ENCODE measurements at places on chromosomes 3 and 15.

- DNase-seq: no peak
Measured at GRCh38 chr3:81643721-81644120, 117.7 kb downstream of the GBE1 start.

- no peak for DNase-seq
Measured at GRCh38 chr3:31193871-31194270, 299.4 kb upstream of the GADL1 start.

DNA sequence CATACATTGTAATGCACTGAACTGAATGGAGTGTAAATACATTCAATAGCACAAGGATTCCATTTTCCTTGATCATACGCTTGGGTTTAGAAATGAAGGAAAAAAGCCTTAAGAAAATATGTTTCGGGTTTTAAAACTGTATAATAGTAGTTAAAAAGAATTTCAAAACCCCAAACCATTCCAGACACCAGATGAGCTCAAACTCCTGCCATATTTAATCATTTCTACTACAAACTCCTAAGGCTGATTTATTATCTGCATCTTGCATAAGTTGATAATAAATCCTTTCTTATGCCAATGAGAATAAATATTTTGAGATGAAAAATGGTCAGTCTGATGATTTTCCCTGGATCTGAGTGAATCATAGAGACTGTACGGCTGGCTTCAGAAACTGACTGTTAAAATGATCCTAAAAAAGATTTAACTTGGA lies 51.0 kb downstream of the NR1D2 start:
- DNase-seq: no peak

GRCh38 chr3:46383211-46383950 lies 12.6 kb downstream of the CCR5 start:
- no peak for DNase-seq

DNA sequence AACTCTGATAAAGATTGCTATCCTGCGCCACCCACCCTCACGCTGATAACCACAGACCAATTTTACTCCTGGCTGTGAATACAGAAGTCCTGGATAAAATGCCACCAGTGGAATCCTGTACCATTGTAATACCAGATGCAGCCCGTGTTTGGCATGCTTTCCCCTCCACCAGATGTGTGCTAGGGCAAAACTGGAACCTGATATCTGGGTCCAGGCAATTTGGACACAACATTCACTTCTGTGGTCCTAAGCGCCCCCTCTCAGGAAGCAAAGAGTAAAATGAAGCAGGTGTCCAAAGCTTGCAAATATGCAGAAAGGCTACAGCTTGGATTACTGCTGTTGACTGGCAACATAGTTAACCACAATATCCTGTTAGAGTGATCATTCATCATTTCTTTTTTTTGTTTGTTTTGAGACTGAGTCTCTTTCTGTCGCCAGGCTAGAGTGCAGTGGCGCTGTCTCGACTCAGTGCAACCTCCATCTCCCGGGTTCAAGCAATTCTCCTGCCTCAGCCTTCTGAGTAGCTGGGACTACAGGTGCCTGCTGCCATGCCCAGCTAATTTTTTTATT lies 32.8 kb downstream of the LOXL1 start:
- peak; percentile 65 for DNase-seq

DNA sequence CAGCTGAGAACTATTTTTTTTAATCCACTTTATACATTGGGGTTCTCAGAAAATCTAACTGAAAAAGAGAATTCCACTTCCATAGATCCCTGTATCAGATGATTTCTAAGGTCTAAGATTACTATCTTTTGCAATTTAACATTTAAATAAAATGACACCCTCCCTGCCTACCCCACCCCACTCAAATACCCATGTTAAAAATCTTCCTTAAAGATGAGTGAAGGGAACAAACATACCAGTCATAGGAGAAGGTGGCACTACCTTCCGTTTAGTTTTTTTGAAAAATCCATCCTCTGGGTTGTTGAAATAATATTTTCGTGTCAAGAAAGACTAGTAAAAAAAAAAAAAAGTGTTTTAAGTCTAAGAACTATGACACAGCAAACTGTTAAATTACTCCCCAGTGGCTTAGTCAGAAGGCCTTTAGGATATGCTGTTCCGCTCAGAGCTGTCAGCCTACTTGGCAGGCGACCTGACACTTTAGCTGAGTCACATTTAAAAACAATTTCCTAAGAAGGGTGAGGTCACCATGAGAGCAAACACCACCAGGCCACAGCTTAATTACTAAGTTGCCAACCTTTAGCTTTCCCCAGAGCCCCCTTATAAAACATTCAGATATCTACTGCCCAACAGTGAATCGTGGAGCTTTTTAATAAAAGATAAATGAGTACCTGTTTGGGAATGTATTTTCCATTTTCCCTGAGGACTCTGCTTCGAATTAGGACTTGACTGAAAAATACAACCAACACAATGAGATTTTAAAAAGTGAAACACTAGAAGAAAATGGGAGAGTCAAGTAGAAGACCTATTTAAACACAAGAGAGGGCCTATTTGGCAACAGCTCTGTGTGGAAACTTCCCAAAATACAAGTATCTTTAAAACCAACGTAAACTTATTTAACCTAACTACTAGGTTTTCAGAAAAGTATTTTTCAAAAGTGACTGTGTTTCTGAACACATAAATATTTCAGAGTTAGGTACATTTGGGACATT lies 9.6 kb downstream of the EMC3 start:
- DNase-seq: peak; percentile 27

GRCh38 chr15:32972686-32973085 lies 221.8 kb downstream of the FMN1 start:
- no peak for DNase-seq

DNA sequence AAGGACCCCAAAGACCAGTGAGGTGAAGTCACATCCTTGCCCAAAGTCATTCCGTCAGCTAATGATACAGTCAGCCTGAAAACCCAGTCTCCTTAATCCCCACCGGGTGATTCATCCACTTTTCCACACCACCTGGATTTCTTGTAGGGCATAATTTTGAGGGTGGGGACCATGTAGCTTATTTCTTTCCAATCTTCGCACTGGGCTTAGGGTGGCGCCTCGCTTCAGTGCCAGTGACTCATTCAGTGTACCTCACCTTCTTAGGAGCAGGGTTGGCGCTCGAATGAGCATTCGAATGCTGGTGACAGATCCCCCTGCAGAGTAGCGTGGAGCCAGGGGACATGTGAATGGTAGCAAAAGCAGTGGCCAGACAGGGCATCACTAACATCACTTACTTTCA lies 24.0 kb downstream of the BMF start:
- DNase-seq: no peak

GRCh38 chr15:48178648-48178931 lies 495 bp upstream of the MYEF2 start:
- no peak for DNase-seq

GRCh38 chr3:184780981-184781515 lies 30.9 kb upstream of the VPS8 start:
- DNase-seq: no peak

DNA sequence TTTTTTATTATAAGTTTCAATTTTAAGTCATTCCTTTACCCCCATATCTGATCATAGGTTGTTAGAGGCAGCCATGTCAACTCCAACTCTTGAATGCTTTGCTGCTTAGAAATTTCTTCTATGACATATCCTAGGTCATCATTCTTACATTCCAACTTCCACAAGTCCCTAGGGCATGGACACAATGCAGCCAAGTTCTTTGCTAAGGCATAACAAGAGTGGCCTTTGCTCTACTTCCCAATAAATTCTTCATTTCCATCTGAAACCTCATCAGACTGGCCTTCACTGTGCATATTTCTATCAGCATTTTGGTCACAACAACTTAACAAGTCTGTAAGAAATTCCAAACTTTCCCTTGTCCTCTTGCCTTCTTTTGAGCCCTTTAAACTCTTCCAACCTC lies 28.5 kb downstream of the TRIM42 start:
- no peak for DNase-seq
